ENCODE measurements at places on chromosomes 13 and 19. TPM values are rescaled to one million over a fixed set of nuclear protein-coding genes. Genes with fewer than 3 reads are reported as not detected.
A peak's percentile ranks its signal among the peaks of the same experiment; 100 is the strongest.

The NKG7 gene
- total RNA-seq: 0.80 TPM

DNA sequence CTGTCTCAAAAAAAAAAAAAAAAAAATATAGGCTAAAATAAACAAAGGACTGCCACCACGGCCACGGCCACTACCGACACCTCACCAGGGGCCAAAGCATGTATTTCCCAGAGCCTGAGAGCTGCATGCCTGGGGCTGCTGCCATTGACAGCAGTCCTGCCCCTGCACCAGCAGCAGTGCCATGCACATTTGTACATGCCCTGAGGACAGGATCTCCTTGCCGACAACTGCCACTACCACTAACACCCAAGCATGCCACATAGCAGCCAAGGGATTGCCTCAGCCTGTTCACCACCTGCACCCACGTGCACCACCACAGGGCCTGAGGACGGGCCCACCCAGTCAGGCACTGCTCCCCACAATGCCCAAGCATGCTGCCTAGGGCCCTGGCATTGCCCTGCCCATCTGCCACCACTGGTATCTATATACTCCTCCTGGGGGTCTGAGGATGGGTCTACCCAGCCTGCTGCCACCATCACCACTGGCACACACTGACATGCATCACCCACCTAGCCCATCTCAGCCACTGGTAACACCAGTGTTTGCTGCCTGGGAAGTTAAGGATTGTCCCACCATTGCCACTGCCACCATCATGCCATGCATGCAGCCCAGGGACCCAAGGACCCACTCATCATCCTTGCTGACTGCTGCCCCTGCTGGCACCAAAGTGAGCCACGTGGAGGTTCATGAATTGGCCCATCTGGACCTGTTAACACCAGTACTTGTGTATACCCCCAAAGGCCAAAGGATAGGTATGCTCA lies 10.6 kb upstream of the NUP62 start:
- DNase-seq: no peak

DNA sequence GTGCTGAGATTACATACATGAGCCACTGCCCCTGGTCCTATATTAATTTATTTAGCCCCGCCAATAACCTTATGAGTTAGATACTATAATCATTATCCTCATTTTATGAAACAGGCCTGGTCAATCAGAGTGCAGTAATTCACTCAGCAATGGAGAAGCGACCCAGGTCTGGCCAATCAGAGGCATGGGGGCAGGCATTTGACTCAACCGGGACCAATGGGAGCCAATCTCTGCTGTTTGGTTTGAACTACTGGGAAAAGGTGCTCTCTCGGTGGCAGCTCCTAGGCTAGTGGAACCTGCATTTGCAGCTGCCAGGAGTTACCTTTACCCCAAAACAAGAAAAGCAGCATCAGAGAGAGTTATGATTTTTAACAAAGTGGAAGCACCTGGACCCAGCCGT lies 6.6 kb downstream of the SIRT2 start:
- no peak for DNase-seq

GRCh38 chr13:27601803-27602202 lies 18.5 kb downstream of the LNX2 start:
- no peak for DNase-seq

The SULT2B1 gene
- total RNA-seq: 0.13 TPM

GRCh38 chr13:111344471-111345191 lies 24.2 kb downstream of the TEX29 start:
- peak; percentile 68 for DNase-seq

DNA sequence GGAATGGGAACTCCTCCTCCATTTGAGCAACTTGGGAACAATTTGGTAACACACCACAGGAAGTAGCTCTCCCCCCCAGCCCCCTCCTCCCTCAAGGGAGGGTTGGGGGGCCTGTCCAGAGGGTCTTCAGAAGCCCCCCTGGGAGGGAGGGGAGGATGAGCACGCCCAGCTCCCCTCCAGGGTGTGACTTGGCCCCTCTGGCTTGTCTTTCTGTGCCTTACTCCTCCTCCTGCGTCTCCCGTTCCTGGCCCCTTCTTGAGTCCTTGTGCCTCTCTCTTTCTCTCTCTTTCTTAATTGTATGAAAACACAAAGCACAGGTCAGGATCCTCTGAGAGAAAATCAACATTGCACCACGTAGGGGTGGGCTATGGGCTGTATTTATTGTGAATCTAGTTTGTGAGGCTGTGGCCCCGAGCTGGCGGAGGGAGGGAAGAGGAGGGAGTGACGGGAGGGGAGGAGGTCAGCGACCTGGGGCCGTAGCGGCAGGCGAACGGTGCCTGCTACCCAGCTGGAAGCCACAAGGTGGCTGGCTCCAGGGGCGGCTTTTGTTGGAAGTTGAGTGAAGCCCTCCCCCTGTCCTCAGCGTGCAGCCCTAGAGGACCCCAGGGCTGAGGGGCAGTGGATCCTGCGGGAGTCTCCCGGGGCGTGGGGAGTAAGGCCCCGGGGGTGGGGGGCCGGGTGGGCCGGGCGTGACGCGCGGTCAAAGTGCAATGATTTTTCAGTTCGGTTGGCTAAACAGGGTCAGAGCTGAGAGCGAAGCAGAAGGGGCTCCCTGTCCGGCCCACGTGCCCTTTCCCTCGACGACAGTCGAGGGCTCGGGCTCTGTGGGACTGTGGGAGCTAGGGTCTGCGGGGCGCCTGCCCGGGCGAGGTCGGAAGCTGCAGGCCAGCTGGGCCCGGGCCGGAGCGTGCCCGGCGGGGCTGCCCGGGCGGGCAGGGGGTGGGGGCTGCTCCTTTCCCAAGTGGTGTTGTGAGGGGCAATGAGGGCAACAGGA lies 6.4 kb downstream of the LYL1 start:
- DNase-seq: no peak

DNA sequence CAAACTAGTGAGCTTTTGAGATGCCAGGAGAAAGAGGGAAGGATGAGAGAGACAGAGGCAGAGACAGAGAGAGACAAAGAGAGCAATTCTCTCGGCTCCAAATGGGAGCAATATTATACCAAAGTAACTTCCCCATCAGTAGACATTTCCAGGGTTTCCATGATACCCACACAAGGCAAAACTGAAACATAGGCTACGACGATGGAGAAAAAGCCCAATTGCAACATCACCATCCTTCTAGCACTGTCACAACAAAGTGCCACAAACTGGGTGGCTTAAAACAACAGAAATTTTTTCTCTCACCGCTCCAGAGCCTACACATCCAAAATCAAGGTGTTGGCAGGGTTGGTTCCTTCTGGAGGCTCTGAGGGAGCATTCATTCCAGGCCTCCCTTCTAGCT lies 81.4 kb downstream of the KCTD12 start:
- no peak for DNase-seq

The ADGRL1 gene
- total RNA-seq: 7.8 TPM

DNA sequence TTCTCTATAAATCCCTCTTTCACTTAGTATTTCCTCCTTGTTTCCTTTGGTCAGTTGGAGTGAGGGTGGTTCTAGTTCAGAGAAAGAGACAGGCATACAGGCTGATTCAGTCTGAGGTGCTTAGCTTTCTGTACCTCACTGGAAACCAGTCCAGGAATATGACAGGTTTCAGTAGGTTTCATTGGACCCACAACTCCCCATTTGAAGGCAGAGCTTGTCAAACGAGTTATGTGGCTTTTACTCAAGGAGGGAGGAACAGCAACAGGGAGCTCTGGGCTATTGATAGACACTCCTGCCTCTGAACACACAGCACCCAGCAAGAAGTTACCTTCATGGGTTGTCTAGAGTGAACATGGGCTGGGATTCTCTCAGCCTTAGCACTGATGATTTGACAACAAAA lies 14.5 kb downstream of the ACTN4 start:
- DNase-seq: no peak

- DNase-seq: no peak
Observed at GRCh38 chr19:29002336-29002735, 210.6 kb downstream of the UQCRFS1 start.

DNA sequence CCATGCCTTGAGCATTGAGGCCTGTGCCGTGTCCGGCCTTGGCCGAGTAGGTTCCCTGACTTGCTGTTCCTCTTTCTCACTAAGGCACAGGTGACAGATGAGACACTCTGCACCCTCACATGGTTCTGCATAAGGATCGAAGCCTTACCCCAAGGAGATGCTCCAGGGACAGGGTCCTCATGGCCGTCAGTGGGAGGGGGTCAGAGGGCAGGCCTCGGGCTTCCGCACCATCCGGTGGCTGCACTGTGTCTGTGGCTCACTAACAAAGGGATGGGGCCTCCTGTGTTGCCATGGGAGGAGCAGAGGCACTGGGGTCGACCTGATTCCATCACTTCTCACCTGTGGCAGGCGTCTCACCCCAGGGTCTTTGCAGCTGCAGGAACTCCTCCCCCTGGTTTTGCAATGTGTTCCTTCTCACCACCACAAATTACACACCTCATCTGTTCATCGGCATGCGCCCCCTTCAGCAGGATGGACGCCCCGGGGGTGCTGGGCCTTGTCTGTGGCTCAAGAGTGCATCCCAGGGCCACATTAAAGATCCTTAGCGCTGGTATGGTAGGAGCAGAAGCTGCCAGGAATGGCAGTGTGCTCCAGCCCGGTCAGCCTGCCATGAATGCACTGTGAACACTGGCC lies 113.3 kb upstream of the SOX1 start:
- DNase-seq: no peak

GRCh38 chr19:40667602-40668001 lies 22.8 kb downstream of the NUMBL start:
- no peak for DNase-seq

The VMAC gene
- total RNA-seq: 4.5 TPM

GRCh38 chr13:30026093-30026492 lies 175.7 kb upstream of the UBL3 start:
- DNase-seq: no peak

DNA sequence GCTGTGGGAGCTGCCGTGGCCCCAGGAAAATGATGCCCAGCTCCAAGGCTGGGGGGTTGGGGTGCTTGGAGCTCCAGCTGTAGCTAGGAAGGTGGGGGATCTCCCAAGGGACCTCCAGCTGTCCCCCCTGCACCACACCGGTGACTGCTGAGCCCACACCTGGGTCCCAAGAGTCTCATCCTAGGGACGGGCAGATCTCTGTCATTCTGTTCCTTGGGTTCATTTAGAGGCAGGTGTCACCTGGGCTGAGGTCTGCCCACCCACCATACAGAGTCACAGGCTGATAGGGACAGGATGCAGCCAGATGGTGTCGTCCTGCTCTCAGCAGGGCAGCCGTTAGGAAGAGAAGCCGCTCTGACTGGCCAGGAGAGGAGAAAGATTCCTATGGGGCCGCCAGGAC lies 5.3 kb downstream of the F2RL3 start:
- DNase-seq: no peak

GRCh38 chr19:41415154-41415571 lies 12.0 kb downstream of the B3GNT8 start:
- DNase-seq: peak; percentile 48

The FOXA3 gene
- total RNA-seq: not detected

GRCh38 chr13:85970727-85971126 lies 171.5 kb upstream of the SLITRK6 start:
- peak; percentile 29 for DNase-seq

All from muscle of leg (tissue), 16 donors.